Caco-2 (cell line): ENCODE measurements at places on chromosomes 3 and 15. TPM values are rescaled to one million over a fixed set of nuclear protein-coding genes. Genes with fewer than 3 reads are reported as not detected.
A peak's percentile ranks its signal among the peaks of the same experiment; 100 is the strongest.

Gene IL12A
- total RNA-seq = 0.60 and 0.95 TPM in 2 replicates

GRCh38 chr3:182242489-182242942 is 530.8 kb downstream of the SOX2 start:
- no peak for DNase-seq

- DNase-seq = no peak
Measured at GRCh38 chr3:5423076-5423475, 235.6 kb downstream of the EDEM1 start.

Gene PIGB
- total RNA-seq = 14.1 and 15.5 TPM in 2 replicates

GRCh38 chr3:25460751-25461150 is 32.7 kb downstream of the RARB start:
- no peak for DNase-seq

Gene ZNF774
- total RNA-seq = 9.4 and 11.9 TPM in 2 replicates

- no peak for DNase-seq
Measured at GRCh38 chr15:58171476-58172061, 33.4 kb downstream of the AQP9 start.

DNA sequence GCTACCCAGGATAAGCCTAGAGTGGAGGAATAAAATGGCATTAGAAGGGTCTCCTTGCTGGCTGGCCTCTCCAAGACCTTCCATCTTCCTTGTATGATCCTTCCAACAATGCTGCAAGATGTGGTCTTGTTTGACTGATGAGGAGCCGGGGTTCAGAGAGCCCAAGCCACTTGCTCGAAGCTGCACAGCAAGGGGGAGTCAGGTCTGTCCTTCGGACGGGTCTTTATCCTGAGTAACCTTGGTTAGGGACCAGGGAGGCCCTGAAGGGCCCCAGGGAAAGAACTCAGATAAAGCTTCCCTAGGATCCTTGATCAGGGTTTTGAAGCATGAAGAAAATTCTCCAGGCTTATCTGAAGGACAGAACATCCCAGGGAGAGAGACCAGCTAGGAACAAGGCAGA is 7.0 kb upstream of the DNAJB8 start:
- DNase-seq = no peak

DNA sequence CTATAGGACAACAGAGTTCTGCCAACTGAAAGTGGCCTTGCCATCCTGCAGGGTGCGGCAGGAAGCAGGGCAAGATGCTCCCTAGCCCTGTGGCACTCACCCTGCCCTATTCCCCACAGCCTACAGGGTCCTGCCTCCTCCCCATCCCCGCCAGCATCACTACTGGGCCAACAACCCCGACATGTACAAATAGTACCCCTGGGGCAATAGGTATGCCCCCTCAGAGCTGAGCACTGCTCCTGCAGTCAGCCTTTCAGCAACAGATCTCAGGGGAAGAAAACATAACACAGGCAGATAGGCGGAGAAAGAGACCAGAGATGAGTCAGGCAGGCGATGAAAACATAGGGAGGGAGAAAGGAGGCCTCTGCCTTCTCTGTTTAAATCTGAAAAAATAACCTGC is 74.7 kb downstream of the XXYLT1 start:
- DNase-seq = no peak

Gene PPM1M
- 6.7 and 8.3 TPM in 2 replicates for total RNA-seq

DNA sequence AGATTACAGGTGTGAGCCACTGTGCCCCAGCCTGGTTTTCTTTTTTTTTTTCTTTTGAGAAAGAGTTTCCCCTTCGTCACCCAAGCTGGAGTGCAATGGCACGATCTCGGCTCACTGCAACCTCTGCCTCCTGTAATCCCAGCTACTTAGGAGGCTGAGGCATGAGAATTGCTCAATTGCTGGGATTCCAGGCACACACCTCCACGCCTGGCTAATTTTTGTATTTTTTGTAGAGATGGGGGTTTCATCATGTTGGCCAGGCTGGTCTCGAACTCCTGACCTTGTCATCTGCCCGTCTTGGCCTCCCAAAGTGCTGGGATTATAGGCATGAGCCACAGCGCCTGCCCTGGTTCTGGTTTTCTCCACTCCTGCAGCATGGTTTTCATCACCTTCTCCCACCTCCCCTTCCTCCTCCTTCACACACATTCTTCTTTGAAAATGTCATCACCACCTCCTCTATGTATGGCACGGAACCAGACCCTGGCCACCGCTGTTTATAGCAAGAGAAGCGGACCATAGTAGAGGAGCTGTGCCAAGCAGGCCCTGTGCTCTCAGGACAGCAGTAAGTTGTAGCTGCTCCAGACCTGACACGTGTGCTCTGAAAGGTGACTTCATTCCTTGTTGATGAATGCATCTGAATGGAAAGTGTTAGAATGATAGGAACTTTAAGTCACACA is 14.6 kb upstream of the AHSG start:
- no peak for DNase-seq

- peak; percentile 85 for DNase-seq
Measured at GRCh38 chr3:45480218-45480617, 91.8 kb downstream of the LARS2 start.

- no peak for DNase-seq
Measured at GRCh38 chr3:185887066-185887465, 50.7 kb downstream of the TRA2B start.

Gene FAM43A
- 3.5 and 4.0 TPM in 2 replicates for total RNA-seq

- DNase-seq = no peak
Measured at GRCh38 chr3:155778462-155778861, 27.6 kb downstream of the C3orf33 start.

GRCh38 chr3:170989100-170989648 is 37.3 kb downstream of the SLC2A2 start:
- DNase-seq = peak; percentile 29

GRCh38 chr3:173913974-173914421 is 516.5 kb downstream of the NLGN1 start:
- no peak for DNase-seq

DNA sequence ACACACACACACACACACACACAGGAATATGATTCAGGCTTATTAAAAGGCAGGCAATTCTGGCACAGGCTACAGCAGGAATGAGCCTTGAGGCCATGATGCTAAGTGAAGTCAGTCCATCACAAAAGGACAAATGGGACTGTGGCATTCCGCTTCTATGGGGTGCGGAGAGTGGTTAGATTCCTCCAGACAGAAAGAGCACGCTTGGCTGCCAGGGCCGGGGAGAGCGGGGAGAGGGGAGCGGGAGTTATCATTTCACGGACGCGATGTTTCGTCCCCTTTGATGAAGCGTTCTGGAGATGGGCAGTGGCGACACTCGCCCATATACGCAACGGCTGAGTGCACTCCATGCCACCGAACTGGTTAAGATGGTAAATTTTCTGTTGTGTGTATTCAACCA is 58.5 kb upstream of the FAM174B start:
- DNase-seq = peak; percentile 39

Gene LRTM1
- total RNA-seq = not detected in 2 replicates

GRCh38 chr3:4503050-4503449 is 9.9 kb downstream of the ITPR1 start:
- DNase-seq = no peak

DNA sequence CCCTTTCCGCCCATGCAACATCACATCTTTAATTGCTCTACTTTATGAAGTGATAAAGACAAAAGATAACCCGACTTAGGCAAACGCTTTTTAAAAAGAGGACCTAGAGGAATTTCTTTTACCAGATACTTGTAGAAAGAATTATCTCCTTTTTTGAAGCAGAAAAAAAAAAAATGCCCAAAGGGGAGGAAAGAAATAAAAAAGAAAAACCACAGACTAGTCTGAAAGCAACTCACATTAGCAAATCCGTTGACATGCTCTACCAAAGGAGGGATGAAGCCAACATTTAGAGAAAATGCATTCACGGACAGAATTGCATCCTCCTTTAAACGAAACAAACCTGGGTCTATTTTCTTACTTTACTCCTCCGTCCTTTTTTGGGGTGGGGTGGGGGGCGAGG is 213.6 kb downstream of the MEIS2 start:
- no peak for DNase-seq

DNA sequence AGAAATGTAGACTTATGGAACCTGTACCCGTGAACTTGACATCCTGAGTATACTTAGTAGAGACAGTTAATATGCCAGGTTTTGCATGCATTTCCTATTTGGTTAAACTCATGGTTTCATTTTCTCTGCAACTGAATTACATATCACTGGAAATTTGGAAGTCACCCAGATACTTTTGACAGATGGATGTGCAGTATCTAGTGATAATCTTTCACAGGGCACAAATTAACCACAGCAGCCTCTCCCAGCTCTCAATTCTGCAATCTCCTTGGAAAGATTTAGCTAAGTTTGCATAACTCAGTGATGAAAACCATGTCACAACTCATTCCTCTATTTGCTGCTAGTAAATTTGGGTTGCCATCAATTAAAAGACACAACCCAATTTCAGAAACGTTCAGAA is 162.3 kb upstream of the TPM1 start:
- DNase-seq = no peak

GRCh38 chr15:39172380-39173281 is 408.2 kb upstream of the THBS1 start:
- DNase-seq = peak; percentile 60

GRCh38 chr3:124385996-124386395 is 344.3 kb upstream of the UMPS start:
- no peak for DNase-seq

DNA sequence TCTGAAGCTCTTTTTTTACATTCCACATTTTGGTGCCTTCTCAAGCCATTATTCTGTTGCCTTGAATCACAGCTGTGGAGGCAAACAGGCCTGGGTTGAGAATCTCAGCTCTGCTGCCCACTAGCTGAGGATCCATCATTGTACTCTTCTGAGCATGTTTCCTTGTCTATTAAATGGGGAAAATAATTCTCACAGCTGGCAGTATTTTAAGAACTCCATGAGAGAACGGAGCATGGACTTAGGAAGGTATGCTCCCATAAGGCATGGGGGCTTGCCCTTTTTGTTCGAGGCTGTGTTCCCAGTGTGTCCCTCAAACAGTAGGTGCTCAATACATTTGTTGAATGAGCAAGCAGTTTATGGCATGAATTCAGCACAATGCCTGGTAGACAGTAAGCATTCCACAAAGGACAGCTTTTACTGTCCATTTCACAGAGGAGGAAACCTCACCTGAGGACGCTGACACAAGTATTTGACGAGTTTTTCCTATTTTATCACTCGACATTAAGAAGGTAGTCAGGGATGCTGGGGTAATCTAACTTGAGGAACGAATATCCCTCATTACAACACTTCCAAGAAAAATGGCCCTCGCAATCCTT is 2.1 kb upstream of the PTPRG start:
- DNase-seq = no peak

- DNase-seq = no peak
Measured at GRCh38 chr3:146537603-146538002, 6.8 kb downstream of the PLSCR1 start.

Gene REC114
- not detected in 2 replicates for total RNA-seq

Gene CHRM5
- not detected in 2 replicates for total RNA-seq

DNA sequence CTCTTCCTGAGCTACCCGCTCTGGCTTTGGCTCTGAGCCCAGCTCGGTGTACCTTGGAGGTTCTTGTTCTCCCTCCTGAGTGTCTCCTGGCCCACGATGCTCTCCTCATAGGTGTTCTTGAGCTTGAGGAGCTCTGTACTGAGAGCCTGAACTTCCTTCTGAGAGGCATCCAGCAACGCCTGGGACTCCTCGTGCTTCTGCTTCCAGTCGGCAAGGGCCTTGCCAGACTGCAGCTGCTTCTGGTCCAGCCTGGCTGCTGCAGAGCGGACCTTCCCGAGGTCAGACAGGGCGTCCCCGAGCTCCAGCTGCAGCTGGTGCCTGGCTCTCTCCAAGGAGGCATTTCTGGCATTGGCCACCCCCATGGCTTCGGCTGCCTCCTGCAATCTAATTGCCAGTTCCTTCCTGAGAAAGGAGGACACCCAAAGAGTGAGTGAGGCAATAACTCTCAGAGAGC is 99.8 kb downstream of the MYH15 start:
- DNase-seq = no peak

DNA sequence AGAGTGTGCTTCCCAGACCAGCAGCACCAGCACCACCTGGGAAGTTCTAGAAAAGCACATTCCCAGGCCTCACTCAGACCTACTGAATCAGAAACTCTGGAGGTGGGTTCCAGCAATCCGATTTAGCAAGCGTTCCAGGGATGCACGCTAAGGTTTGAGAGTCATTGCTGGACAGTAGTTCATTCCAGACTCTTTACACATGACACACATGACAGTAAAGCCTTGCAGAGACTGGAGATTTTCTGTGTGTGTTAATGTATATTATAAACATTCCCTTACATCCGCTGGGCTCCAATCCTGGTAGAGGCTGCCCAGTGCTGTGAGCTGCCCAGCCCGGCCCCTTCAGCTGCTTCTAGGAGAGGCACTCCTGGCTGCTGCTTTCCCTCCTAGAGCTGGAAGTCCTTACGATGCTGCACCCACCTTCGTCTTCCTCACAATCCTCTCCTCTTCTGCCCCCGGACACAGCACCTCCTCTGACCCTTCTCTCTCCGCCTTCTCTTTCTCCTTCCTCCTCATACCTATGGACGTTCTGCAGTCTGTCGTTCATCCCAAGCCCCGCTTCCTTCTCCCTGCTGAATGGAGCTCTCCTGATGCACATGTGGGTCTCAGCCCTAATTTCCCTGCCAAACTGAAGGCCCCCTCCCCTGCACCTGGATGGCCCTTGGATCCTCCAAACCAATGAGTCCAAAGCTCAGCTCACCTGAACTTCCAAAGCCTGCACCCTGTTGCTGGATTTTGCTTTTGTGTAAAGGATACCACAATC is 44.4 kb downstream of the ITGA11 start:
- no peak for DNase-seq

Gene DNAJA4
- total RNA-seq = 0.91 and 1.1 TPM in 2 replicates

GRCh38 chr3:179045719-179046402 is 25.7 kb downstream of the ZMAT3 start:
- DNase-seq = no peak

Gene USP3
- 54.2 and 58.6 TPM in 2 replicates for total RNA-seq

DNA sequence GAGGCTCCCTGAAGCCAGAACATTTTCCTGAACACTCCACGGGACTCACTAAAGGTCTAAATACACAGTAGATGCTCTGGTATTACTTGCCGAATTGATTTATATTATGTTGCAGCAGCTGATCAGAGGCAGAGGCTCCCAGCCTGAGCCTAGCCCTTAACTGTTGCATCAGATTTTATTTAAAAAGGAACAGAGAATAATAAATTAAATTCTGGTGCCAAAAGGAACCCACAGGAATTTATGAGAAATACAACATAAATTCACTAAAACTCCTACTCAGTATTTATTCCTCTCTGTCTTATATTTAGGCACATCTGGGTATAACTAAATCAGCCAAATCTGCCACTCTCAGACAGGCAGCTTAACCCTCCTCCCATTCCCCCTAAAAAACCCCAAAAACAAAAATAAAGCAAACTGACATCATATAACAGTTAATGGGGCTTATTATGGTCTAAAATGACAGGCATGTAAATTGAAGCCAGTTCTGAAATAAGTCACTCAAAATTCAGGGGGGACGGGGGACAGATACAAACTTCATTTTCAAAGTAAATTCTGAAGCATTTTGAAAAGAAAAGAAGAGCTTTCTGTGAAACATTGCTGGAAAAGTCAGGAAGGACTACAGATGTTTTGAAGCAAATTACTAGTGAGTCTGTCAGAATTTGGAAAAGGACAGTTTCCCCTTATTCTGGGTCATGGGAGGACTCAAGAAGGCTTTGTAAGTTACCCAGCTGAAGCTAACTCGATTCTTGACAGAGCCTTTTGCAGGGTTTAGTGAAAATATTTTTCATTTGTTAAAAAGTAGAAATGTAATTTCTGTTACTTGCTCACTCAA is 53.8 kb upstream of the CORO2B start:
- no peak for DNase-seq

Gene AHSG
- 222 and 237 TPM in 2 replicates for total RNA-seq
